ENCODE measurements at places on chromosomes 2 and 18.

GRCh38 chr2:71700658-71701397, 247.5 kb downstream of the DYSF start:
- DNase-seq = peak; percentile 21

- no peak for DNase-seq
Observed at GRCh38 chr2:226031647-226032501, 632.4 kb downstream of the NYAP2 start.

DNA sequence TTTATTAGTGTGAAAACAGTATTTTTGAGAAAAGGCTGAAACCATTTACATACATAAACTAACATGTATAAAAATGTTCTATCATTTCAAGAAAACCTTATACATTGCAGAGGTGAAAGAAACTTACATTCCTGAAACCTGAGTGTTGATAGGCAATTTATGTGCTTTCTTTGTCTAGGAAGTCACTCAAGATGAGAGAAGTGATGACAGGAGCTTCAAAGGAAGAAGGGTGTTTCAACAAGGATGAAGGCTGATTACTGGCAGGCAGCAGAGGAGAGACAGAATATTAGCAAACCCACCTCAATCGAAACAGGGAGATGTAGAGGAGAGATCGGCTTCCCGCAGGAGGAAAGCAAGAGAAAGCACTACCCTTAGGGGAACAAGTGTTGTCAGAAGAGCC, 124.9 kb downstream of the PRELID3A start:
- DNase-seq = no peak

DNA sequence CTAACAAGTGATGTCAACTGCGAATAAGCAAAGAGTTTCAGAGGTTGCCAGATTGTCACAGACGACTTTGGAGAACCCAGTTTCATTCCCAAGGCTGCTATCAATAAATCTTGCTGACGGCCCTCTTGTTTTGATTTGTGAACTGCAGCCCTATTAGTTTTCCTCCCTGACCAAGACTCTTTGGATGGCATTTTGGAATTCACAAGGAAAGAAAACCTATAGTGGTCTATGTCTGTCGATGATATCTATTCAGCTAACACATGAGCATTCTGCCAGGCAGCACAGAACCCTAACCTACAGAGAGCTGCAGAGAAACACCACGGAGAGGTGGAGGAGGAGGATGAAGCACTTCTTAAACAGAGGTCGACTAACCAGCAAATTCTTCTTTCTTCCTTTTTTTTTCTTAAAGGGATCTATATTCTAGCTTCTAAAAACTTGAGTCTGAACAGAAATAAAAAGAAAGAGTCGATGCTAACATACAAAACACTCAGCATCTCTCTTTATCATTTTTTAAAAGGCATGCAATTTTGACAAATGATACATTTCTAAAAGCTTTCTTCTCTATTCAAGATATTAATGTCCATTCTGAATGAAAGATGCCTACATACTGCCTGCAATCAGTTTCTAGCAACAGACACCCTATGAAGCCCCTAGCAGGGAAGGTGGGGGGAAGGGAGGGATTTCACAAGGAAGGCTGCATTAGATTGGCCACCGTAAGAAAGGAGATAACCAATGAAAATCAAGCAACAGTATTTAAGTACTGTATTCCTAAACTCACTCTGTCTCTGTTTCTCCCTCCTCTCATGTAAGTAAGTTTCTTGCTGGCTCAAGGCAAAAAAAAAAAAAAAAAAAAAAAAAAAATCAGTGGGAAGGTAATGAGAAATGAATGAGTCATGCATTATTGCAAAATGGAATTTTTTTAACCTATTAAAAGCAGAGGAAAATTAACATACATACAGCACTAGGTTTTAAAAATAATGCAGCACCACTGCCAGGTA, 83.0 kb upstream of the CHRNA1 start:
- peak; percentile 96 for DNase-seq

DNA sequence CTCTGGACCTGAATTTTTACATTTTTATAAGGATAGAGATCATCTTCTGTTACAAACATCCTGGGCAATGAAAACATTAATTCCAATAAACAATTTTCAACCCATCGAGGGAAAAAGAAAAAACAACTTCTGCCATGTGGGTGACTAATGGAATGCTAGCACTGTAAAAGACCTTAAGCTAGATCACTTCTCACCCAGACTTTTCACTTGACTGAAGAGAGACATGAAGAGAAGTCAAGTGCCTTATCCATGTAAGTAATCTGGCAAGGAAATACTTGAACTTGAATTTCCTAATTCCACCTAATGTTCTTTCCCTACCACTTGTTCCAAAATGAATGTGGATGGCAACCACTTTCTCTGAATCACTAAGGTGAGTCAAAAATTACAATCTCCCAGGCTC, 98.3 kb upstream of the ACVR1C start:
- DNase-seq = no peak

DNA sequence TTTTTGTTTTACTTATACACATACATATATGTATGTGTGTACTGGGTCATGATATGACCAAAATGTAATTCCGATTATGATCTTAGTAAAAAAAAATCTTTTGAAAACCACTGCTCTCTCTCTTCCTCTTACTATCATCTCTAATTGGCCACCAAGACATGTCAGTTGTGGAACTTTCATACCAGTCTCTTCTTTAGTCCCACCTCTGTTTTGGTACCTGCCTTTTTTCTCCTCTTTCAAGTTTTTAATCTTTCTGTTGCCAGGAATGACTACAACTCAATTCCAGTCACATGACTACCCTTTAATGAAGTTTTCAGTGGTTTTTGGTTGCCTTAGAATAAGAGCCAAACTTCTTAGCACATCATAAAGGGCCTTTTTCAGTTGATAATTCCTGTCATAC, 17.1 kb downstream of the RBM44 start:
- DNase-seq = no peak

DNA sequence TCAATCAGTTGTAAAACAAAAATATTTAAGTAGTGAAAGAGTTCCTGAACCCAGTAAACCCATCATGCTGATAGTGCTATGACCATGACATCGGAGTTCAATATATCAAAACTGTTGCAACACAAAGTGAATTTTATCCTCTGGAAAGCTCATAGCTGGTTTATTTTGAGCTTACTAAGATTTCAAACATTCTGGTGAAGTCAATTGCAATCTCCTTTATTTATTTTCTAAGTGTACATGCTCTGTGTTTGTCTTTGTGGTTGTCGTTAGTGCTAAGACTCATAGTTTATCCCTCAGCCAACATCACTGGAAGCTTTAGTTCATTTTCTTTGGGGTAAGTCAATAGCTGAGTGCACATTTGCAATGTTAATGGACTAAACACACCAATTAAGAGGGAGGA, 91.9 kb downstream of the QPCT start:
- no peak for DNase-seq

GRCh38 chr18:74901362-74902146, 303.9 kb downstream of the ZNF407 start:
- DNase-seq = no peak

- DNase-seq = no peak
Observed at GRCh38 chr2:235711527-235711926, 217.7 kb downstream of the AGAP1 start.

DNA sequence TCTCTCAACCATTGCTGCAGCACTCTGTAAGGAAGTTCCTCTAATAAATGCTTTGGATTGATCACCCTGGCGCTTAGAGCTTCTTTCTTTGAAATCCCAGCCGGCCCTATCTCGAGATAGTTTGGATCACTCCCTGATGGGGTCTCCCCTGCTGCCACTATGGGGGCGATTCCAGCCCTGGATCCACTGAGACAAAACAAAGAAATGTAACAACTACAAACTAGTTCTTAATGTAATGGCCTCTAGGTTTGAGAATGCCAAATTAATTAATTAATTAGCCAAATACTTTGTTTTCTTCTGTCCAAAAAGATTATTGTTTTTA, 15.2 kb downstream of the SRSF7 start:
- DNase-seq = no peak

- no peak for DNase-seq
Observed at GRCh38 chr2:12419803-12420202, 296.9 kb upstream of the TRIB2 start.

GRCh38 chr18:58117786-58118403, 73.9 kb downstream of the NEDD4L start:
- DNase-seq = peak; percentile 94

GRCh38 chr2:96325884-96326255, 753 bp downstream of the ITPRIPL1 start:
- no peak for DNase-seq

- no peak for DNase-seq
Observed at GRCh38 chr18:9726936-9727335, 18.8 kb downstream of the RAB31 start.

DNA sequence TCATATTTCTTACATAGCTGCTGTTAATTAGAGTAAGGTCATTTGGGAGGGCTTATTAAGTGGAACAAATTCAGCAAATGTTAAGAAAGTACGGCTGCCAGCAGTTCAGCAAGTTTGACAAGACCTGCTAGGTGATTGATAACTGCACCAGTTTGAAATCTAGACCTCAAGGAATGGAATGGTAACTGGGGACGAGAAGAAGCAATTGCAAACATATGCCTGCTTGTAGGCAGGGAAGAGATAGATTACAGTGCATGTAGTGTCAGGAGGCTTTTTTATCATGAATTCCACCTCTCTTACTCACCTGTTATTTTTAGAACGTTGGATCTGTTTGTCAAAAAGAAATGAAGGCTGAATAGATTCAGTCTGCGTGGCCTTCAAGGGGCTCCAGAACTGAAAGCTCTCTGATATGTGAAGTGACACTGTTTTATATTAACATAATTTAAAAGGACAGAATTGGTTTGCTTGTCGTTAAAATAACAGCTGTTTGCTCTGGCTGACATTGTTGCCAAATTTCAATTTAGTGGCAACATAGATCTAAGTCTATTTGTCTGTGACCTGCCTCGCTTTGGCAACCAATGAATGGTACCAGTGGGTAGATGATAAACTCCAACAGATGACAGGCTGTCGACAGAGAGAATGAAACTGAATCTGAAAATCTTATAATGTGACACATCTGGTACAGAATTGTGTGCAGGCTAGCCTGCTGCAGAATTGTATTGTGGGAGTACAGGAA, 199.3 kb downstream of the ZNF407 start:
- DNase-seq = peak; percentile 66

DNA sequence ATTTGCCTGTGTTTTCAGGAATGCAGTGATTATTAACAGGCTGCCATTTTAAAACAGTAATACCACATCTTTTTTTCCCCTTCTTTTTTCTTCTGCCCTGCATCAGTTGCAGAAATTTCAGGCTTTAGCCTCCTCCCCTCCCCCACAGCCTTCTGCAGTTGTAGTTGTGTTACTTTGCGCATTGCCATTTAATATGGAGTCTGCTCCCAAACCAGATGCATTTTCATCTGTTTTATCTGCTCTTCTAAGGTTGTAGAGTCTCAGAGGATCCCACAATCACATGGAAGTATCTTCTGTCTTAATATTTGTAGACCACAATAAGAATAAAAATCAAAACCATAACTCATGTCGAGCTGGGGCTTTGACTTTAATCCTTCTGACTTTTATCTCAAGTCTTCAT, 3.8 kb downstream of the ASXL3 start:
- DNase-seq = no peak

DNA sequence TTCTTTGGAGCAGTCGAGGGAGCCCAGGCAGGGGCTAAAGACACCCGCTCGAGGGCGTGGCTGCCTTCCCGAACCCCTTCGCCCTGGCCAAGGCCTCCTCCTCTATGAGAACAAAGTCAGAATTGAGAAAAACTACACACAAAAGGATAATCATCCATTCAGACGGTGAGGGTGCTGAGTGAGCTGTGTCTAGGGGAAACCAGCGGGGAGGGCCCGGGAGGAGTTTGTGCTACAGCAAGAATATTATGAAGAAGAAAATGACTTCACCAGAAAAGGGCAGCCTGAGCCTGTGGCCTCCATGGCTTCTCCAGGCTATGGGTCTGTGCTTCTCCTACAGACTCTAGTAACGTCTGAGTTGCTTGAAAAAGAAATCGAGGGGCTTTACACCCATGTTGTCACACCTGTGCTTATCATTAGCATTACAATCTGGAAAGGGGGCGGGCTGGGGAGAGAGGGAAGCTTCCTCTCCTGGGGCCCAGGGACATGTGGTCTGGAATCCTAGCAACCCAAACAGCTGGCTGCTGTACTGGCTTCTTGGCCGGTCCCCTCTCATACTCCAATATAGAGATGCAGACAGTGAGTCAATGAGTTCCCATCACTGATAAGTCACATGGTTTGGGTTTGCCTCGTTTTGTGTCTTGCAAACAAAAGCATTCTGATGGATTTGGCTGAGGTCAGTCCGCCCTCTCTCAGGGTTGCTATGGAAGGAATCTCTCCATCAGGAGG, 52.0 kb upstream of the ARL4C start:
- DNase-seq = peak; percentile 81

DNA sequence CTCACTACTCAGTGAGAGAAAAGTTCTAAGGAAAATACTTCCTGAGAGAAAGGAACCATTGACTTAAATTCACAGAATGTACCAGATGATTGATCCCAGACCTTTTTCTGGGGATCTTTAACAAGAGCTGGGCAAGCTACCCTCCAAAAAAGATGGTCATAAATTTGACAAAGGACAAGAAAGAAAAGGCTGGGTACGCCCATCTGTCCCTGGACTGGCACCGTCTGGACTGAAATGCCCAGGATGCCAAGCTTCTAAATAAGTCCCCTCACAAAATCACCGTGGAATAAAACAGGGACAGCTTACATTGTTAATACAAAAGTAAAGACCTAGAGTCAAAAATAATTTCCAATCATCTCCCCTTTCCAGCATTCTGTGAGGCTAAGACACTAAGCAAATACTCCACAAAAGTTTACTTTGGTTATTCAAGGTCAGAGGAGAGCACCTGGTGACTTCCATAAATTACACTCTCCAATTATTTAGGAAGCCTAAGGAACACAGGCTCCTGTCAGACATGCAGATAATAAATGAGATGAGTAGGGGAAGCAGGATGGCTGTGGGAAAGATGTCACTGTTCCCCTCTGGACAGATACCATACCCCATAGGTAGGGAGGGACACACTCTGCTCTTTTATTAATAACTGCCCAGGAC, 69.9 kb downstream of the UXS1 start:
- no peak for DNase-seq

DNA sequence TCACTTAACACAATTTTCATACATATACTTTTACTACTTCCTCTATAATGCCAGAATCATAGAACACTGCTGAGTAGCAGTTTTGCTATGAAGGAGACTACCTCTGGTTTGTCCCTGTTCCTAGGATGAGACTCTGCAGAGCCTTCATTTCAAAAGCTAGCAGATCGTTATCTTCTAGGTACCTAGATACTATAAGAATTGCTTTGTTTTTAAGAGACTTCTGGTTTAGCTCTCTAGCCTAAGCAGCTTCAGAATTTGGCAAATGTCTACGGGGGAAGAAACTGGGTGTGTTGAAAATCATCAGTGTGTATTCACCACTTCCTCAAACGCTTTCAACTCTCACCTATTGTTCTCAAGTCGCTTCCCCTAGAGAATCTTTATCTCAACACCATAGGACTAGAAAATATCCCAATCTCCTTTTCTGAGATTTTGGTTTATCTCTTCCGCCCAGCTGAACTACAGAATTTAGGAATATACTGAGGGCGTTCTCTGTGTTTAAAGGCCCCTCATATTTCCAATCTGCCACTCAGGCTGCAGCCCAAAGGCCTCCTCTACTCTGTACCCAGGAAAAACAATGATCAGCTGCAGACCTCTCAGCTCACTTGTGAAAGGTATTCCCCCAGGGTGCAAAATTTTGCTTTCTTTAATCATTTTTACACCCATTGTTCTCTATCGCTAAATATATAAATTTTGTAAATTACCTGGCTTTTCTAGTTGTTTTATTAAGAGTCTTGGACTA, 28.7 kb downstream of the SMAD2 start:
- DNase-seq = no peak

All from fibroblast of mammary gland (primary cell).